ENCODE measurements at places on chromosomes 4 and X.

GRCh38 chrX:23194885-23195554, 139.6 kb upstream of the PTCHD1 start:
- no peak for DNase-seq

DNA sequence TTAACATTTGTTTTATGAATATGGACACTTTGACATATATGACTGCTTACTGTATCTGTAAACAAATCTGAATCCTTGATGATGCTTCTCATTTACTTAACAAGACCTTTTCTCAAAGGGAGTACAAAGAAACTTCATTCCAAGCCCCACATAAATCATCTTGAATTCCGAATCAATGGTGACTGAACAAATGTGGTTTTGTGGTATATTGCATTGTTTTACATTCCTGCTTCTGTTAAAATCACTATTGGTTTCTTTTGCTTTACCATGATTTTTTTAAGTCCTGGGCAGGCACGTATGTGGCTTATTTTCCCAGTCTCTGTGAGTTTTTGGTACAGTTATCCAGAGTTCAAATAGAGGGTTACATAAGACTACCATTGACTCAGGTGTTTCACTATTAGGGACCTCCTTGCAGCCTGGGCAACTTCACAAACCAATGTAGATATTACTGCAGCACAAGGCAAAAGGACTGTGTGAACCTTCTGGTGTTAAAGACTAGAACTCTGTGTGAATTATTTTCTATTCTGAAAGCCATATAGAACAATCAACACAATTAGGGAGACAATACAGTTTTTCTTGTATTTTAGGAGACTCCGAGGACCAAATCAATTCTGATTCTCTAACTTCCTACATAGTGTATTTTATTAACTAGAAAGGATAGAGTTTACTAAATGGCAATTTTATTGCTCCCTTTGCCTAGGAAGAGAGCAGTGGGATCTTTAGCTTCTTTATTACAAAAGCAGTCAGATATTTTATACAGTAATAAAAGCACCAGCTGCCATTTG, 196.4 kb downstream of the GALNTL6 start:
- DNase-seq, result no peak

DNA sequence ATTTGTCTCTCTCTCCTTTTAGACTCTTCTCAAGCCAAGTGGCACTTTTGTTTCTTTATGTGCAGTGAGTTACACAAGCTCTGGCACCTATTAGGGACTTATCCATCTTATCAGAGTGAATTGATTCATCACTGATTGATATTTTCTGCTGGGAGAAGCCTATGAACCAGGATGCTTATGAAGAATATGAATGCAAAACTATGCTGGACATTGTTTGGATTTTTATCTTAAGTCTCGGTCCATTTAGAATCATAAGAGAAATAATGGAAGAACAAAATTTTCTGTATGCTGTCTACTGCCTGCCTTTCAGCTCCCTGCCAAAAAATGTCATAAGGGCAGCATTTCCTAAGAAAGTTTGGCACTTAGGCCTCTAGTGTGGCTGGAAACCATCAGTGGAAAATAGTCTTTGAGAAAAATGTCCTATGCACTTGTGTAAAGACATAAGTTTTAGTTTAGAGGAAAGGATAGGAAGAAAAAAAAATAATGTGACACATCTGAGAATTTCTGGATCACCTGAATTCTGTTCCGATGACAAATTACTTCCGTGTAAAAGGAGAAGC, 365.7 kb upstream of the MAD2L1 start:
- DNase-seq, result no peak

DNA sequence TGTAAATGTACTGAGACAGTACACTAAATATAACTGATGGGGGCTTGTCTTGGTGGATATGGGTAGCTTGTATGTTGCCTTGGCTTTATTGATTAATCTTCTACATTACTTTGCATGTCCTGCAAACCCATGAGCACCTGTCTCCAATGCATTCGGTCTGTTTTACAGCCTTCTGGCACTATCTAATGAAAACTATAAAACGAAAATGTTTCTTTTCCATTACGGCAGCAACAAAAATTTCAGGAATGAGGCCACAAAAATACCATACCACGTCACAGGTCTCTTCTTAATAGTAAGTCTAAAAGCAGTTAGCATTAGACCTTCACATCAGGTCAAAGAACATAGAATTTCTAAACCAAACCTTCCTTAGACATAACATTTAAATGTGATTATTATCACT, 49.8 kb downstream of the EDNRA start:
- DNase-seq, result no peak

DNA sequence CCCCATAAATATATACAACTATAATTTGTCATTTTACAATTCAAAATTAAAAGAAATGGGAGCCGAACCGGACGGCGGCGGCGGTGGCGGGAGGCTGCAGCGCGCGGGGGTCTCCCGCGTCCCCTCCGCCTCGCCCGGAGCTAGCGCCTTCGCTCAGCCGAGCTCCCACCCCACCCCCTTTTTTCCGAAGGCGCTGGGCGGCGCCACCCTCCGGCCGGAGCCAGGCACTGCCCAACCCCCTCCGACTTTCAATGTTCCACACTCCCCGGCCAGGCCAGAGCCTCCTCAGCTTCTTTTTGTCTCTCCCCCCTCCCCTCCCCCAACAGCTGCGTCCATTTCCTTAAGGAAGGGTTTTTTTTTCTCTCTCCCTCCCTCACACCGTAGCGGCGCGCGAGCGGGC, 214.1 kb upstream of the GEMIN8 start:
- DNase-seq, result no peak

DNA sequence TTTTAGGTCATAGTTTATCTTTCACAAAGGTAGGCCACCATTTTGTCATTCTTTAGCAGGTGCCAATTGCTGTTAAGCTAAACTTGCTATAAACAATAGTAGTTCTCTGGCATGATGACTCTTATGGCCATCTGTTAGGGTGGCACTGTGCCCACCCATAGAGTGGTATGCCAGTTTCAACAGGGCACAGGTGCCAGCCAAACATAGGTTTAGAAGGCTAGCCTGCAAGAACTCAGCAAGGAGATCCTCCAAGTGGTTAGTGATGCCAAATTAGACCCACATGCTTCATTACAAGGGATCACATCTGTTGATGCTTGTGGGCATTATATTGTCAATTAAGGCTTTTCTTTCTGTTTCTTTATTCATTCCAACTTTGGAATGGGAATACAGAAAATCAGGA, 204.5 kb downstream of the FMR1NB start:
- no peak for DNase-seq

DNA sequence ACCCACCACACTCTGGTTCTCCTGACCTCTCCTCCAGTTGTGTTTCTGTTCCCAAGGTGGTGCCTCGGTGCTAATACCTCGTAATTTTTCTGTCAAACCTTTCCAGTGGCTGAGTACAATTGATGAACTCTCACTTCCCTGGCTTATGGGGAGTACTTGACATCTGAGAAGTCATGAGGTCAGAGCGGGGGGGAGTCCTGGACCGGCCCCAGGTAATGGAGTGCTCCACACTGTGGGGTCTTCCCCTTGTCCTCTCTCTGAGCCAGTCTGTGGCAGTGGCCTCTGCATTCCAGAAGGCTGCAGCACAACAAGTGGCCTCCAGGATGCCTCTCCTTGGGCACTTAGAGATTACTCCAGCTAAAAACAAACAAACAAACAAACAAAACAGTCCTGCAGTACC, 122.5 kb upstream of the TRIM2 start:
- no peak for DNase-seq

GRCh38 chrX:136856551-136856950, 24.0 kb downstream of the RBMX start:
- no peak for DNase-seq

DNA sequence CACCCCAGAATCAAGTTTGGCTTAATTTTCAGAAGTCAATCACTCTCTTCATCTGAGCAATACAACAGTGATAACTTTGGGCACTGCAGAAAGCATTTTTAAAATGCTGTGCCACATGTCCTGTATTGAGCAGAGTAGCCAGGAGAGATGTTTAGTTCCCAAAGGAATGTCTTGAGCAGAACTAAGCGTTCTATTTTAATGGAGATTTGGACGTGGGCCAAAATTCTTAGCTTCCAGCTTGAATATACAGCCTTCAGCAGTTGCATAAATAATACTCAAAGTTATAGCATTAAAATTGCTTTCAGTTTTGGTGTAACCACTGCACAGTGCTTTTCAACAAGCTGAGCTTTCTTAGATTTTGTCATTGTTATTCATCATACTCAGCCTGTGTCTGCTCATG, 679.2 kb downstream of the NLGN4X start:
- DNase-seq, result no peak

GRCh38 chr4:145825255-145825654, 113.4 kb downstream of the ZNF827 start:
- DNase-seq, result no peak

GRCh38 chrX:68177542-68177941, 255.8 kb downstream of the OPHN1 start:
- DNase-seq, result no peak

DNA sequence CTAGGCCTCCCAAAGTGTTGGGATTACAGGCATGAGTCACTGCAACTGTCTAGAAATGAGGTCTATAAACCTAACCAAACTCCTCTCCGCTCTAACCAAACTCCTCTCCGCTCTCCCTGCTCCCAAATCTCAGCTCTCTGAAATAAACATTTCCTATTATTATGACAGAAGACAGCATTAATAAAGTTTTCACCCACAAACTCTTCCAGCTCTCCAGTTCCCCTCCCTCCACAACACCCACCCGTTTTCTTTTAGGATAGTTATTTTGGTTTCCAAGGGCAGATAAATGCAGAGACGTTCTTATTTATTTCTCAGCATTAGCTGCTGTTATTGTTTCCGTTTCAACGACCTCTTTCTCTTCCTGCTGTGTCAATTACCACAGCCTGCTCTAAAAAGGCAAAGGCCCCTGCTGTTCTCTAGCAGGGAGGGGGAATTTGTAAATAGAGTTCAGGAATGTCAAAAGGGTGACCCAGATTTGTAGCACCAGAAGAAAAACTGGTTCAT, 13.3 kb upstream of the SCD5 start:
- no peak for DNase-seq

GRCh38 chrX:18924507-18925088, 59.3 kb downstream of the PHKA2 start:
- DNase-seq, result no peak

GRCh38 chr4:172344308-172344938, 531.2 kb downstream of the GALNTL6 start:
- DNase-seq, result no peak

DNA sequence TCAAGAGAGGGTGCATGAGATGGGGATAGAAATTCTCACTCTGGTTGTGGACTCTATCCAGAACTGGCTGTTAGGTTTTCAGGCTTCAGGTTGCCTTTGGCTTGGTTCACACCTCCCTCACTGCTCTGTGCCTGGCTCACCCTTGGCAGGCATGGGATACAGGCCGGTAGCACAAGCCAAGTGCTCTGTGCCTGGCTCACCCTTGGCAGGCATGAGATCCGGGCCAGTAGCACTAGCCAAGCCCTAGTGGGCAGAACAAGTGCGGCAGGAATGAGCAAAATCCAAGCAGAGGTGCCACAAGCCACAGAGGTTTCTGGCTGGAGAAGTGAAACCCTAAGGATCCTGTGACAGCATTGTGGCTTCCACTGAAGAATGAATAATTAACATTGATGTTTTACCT, 1642.3 kb downstream of the C4orf33 start:
- no peak for DNase-seq

GRCh38 chr4:54060116-54060515, 4.3 kb downstream of the CHIC2 start:
- DNase-seq, result no peak

DNA sequence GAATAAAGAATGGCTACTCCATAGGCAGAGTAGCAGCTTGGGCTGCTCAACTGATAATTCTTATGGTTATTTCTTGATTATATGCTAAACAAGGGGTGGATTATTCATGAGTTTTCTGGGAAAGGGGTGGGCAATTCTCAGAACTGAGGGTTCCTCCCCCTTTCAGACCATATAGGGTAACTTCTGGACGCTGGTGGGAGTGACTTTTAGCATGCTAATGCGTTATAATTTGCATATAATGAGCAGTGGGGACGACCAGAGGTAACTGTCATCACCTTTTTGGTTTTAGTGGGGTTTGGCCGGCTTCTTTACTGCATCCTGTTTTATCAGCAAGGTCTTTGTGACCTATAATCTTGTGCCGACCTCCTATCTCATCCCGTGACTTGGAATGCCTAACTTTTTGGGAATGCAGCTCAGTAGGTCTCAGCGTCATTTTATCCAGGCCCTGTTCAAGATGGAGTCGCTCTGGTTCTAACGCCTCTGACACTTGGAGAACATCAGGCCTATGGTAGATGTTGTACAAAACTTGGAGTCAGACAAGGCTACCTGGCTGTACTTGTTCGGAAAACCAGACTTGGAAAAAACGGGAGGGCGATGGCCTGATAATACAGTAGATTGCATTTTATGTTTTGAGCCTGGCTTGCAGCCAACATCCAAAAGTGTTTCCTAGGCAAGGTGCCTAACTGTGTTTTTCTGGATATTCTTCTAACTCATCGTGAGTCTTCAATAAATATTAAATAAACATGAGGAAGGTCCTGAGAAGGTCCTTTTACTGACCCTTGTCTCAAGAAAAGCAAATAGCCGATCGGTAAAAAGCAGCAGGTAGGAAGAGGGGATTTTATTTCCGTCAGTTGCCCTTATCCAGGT, 1.8 kb upstream of the TMEM164 start:
- no peak for DNase-seq

DNA sequence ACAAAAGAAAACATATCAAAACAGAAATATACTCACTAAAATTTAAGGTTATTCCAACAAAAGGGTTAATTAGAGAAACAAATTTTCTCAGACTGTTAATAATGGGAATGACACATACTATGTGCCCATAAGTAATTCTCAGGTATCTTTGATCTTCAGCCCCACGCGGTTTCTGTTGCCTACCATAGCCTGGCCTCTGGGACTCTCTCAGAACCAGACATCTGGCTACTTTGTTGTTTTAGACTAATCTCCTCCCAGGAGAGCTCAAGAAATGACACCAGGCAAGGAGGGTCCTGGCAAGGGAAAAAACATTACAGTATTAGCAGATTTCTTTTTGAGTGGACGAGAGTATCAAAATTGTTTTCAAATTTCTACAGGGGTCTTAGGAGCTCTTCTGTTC, 43.7 kb downstream of the SLC10A7 start:
- no peak for DNase-seq

GRCh38 chr4:107444-108429, 16.6 kb upstream of the ZNF718 start:
- DNase-seq, result no peak

- no peak for DNase-seq
Observed at GRCh38 chr4:24363751-24364150, 220.6 kb downstream of the DHX15 start.

GRCh38 chrX:153299855-153300254, 21.7 kb downstream of the PNMA6F start:
- no peak for DNase-seq

GRCh38 chr4:151721466-151721865, 39.3 kb downstream of the GATB start:
- DNase-seq, result no peak
